ENCODE measurements at places on chromosomes 3 and 15.

DNA sequence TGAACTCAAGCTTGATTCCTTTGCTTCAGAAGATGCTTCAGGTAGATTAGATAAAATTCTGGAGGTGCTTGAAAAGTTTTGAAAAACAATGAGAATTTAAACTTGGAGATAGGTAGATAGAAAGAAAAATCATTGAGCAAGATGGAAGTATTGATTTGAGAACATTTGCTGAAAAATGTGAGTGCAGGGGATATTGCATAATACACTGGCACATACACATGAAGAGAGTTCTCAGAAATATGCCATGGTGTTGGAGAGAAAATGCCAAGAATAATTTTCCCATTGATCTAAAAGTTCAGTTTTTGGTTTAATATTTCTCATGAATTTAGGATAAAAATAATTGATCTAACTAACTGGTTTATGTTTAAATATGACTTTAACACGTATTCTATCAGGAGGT lies 107.2 kb upstream of the GBE1 start:
- no peak overlapping the region for H3K4me3 ChIP-seq
- H3K27me3 ChIP-seq = no peaks in the 10 kb centered on the region
- no peaks in the 10 kb centered on the region for H3K4me1 ChIP-seq
- H3K36me3 ChIP-seq = no peaks in the 10 kb centered on the region
- H3K27ac ChIP-seq = no peak overlapping the region

GRCh38 chr3:98778383-98778782 lies 15.2 kb downstream of the ST3GAL6 start:
- no peak for DNase-seq
- peak overlapping the region; percentile 60 for H3K27ac ChIP-seq
- peaks cover 36% of the 10 kb centered on the region for H3K4me1 ChIP-seq
- H3K36me3 ChIP-seq = no peaks in the 10 kb centered on the region
- H3K4me3 ChIP-seq = peak overlapping the region; percentile 21

DNA sequence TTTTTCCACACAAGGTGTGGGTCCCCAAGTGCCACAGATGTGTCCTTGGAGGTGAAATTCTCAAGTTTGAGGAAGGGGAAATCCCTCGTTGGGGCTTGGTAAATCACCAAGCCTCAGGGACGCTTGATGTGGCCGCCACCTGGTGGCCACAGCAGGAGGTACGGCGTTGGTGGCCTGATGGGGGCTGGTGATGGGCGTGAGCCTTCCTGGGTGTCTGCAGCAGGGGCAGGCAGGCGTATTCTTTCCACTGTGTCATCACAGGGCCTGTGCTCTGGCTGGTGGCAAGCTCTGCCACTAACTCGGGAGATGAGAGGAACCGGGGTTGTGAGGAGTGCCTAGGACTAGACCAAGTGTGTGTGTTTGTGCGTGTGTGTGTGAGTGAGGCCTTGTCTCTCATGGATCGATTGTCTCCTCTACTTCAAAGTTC lies 4.2 kb downstream of the ACOX2 start:
- no peak overlapping the region for H3K4me3 ChIP-seq
- peaks cover 34% of the 10 kb centered on the region for H3K4me1 ChIP-seq
- H3K36me3 ChIP-seq = peaks cover 8% of the 10 kb centered on the region
- peak; percentile 82 for DNase-seq

GRCh38 chr3:171873580-171873979 lies 30.4 kb downstream of the TMEM212 start:
- peaks cover 29% of the 10 kb centered on the region for H3K36me3 ChIP-seq
- peaks cover 67% of the 10 kb centered on the region for H3K4me1 ChIP-seq
- no peak for DNase-seq
- peak overlapping the region; percentile 97 for H3K27ac ChIP-seq
- no peaks in the 10 kb centered on the region for H3K27me3 ChIP-seq

DNA sequence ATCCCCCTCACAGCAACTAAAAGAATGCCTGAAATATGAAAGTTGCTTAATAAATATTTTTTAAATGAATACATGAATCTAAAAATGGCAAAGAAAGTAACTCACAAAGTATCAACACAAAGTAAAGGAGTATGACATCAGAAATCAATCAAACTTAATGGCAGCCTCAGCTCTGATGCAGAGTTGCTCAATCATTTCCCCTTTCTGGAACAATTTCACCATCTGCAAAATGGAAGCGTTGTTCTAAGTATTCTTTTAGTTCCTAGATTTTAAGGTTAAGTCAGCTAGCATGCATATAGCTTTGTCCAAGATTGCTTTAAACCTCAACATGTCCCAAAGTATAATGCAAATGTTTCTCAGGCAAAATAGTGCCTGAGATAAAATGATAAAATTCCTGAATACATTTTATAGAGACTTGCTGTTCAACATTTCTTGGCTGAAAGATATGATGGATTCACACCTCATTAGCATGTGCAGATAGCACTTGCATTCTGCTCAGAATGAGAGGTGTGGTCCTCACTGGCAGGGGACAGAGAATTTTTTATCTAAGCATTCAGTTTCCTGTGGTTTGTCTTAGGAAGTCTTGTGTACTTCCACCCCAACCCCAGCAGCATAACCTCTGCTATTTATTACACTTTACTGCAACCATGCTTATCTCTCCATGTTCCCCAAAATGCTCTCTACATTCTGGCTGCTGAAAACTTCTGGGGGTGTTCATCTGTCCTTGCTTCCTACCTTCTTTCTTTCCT lies 429.3 kb downstream of the GRM7 start:
- no peaks in the 10 kb centered on the region for H3K36me3 ChIP-seq
- no peak for DNase-seq
- H3K4me3 ChIP-seq = no peak overlapping the region
- H3K27me3 ChIP-seq = no peaks in the 10 kb centered on the region
- H3K4me1 ChIP-seq = no peaks in the 10 kb centered on the region

DNA sequence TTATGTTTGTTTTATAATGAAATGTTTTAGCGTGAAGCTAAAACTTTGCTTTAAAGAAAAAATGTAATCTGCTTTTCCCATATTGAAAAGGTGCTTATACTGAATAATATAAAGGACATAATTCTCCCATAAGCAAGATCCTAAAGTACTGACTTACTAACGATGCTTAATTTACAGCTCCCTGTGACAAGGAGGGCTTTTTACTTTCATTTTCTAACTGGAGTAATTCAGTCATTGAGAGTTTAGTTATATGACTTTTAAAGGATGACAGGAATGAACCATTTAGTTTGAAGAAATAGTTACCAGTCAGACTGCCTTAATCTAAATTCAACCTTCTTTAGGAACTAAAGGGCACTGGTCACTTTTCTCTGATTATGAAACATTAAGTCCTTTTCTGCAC lies 19.3 kb upstream of the ZPLD1 start:
- H3K27me3 ChIP-seq = no peaks in the 10 kb centered on the region
- no peak overlapping the region for H3K27ac ChIP-seq
- no peaks in the 10 kb centered on the region for H3K36me3 ChIP-seq
- H3K4me3 ChIP-seq = no peak overlapping the region
- DNase-seq = no peak

- H3K27ac ChIP-seq = peak overlapping the region; percentile 48
- H3K4me1 ChIP-seq = peaks cover 54% of the 10 kb centered on the region
- H3K36me3 ChIP-seq = peaks cover 10% of the 10 kb centered on the region
- H3K27me3 ChIP-seq = peaks cover 37% of the 10 kb centered on the region
- DNase-seq = peak; percentile 6
- peak overlapping the region; percentile 90 for H3K4me3 ChIP-seq
These were observed 574 bp downstream of the CASR start for GRCh38 chr3:122183893-122184590.

DNA sequence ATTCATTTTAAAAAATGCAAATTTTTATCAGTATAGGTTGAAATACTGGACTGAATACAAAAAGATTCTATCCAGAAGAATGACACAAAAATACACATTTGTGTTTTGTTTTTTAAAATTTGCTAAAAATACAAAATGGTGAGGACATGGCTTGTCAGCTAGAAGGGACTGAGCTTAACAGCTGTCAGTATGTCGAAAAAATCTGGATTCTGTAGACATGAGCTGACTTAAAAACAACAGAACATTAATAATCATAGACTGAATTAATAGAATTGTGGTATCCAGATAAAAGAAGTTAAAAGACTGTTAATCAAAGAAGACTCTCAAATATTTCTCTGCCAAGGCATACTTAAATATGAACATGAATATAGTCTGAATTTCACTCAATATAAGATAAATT lies 244.9 kb upstream of the CBLB start:
- H3K27ac ChIP-seq = no peak overlapping the region
- DNase-seq = no peak
- no peaks in the 10 kb centered on the region for H3K36me3 ChIP-seq
- H3K4me1 ChIP-seq = peaks cover 19% of the 10 kb centered on the region

DNA sequence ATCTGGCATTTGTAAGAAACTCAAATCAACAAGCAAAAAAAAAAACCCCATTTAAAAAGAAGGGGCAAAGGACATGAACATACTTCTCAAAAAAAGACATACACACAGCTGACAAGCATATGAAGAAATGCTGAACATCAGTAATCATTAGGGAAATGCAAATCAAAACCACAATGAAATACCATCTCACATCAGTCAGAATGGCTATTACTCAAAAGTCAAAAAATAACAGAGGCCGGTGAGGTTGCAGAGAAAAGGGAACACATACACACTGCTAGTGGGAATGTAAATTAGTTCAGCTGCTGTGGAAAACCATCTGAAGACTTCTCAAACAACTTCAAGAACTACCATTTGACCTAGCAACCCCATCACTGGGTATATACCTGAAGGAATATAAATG lies 199.4 kb upstream of the THBS1 start:
- no peak overlapping the region for H3K27ac ChIP-seq
- no peaks in the 10 kb centered on the region for H3K36me3 ChIP-seq
- peaks cover 14% of the 10 kb centered on the region for H3K4me1 ChIP-seq
- H3K4me3 ChIP-seq = no peak overlapping the region
- H3K27me3 ChIP-seq = no peaks in the 10 kb centered on the region
- DNase-seq = no peak

GRCh38 chr3:44562147-44562546 lies 7.2 kb downstream of the ZKSCAN7 start:
- no peak for DNase-seq
- no peaks in the 10 kb centered on the region for H3K27me3 ChIP-seq
- H3K4me1 ChIP-seq = no peaks in the 10 kb centered on the region
- no peaks in the 10 kb centered on the region for H3K36me3 ChIP-seq

DNA sequence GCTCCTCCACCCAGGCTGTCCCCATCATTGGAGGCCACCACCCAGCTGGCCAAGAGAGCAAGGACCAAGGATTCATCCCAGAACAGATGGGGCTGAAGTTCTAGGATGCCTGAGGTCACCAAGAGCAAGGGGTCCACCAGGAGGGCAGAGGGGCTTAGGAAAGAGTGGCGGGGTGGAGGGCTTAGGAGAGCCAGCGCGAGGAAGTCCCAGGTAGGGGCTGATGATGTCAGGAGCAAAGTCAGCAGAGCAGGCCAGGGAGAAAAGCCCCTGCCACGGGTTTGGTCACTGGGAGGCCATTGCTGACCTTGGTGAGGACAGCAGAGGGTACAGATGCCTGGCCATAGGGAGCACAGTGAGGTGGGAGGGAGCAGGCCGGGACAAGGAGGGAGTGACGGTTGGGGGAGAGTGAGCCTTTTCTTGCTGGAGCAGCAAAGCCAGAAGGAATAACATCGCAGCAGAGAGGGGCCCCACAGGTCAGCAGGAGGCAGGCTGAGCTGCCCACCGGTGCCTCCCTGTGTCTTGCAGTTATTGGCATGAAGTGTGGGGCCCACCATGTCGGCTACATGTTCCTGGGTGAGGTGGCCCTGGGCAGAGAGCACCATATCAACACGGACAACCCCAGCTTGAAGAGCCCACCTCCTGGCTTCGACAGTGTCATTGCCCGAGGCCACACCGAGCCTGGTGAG lies 5.2 kb downstream of the PARP3 start:
- no peak overlapping the region for H3K4me3 ChIP-seq
- DNase-seq = no peak
- peaks cover 9% of the 10 kb centered on the region for H3K36me3 ChIP-seq
- no peak overlapping the region for H3K27ac ChIP-seq
- peaks cover 17% of the 10 kb centered on the region for H3K27me3 ChIP-seq

- no peaks in the 10 kb centered on the region for H3K36me3 ChIP-seq
- no peak overlapping the region for H3K27ac ChIP-seq
- no peak overlapping the region for H3K4me3 ChIP-seq
- peaks cover 76% of the 10 kb centered on the region for H3K27me3 ChIP-seq
These were observed 275.4 kb upstream of the CTDSPL start for GRCh38 chr3:37586280-37586679.

All from Calu3 (cell line).